Fibroblast of skin of right quadriceps (primary cell): ENCODE measurements at places on chromosomes 5 and 9.

GRCh38 chr9:104921067-104921741, 6.8 kb downstream of the ABCA1 start:
- no peak for DNase-seq

GRCh38 chr9:137482094-137482781, 23.1 kb upstream of the NSMF start:
- DNase-seq = peak; percentile 14

- peak; percentile 66 for DNase-seq
Measured at GRCh38 chr5:169650701-169651331, 13.7 kb downstream of the DOCK2 start.

- DNase-seq = no peak
Measured at GRCh38 chr5:158127536-158127935, 268.6 kb upstream of the CLINT1 start.

GRCh38 chr5:151118913-151119575, 38.2 kb upstream of the TNIP1 start:
- DNase-seq = no peak
